ENCODE measurements at places on chromosomes 11 and 22.

- DNase-seq, result peak; percentile 37
Observed at GRCh38 chr11:95485115-95485900, 254.3 kb upstream of the SESN3 start.

GRCh38 chr11:117097389-117098268 lies 599 bp downstream of the SIK3 start:
- peak; percentile 17 for DNase-seq

DNA sequence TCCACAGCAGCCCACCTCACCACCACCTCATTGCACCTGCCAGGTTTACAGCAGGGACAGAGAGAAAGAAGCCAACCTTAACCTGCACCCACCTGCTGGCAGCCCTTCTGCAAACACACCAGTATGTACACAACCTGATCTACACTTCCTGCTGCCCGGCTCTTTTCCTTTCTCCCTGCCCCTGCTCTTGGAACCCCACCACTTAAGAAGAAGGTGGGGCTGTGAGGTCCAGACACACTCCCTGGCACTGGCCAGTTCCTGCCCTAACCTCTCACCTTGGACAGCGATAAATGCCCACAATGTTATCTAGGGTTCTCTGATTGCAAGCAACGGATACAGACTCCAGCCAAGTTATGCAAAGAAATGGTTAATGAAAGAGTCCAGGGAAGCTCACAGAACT lies 10.8 kb upstream of the SLC35C1 start:
- DNase-seq, result no peak

DNA sequence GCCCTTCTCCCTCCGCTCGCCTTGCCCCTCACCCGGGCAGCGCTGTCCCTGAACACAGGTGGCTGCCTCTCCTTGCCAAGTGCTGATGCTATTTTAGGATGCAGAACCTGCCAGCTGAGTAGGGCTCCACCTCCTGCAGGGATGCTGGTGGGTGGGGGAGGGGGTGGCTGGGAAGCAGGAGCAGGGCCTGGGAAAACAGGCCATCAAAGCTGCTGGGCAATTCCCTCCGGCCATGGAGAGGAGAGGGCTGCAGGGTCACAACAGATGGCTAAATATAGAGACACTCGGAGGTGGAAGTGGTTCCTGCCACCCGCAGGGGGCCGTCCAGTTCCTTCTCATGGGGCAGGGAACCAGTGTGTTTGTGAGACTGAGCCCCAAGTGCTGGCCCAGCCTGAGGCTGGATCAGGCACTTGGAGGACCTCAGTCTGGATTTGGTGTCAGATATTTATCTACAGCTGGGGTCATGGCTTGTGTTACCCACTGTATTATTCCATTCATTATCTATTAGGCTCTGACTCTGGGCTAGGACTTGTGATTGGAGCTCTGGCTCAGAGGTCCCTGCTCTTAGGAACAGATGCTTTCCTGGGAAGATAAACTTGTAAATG lies 59.6 kb downstream of the LRRC32 start:
- DNase-seq, result peak; percentile 71

GRCh38 chr11:72750086-72750485 lies 2.1 kb downstream of the ARAP1 start:
- no peak for DNase-seq

DNA sequence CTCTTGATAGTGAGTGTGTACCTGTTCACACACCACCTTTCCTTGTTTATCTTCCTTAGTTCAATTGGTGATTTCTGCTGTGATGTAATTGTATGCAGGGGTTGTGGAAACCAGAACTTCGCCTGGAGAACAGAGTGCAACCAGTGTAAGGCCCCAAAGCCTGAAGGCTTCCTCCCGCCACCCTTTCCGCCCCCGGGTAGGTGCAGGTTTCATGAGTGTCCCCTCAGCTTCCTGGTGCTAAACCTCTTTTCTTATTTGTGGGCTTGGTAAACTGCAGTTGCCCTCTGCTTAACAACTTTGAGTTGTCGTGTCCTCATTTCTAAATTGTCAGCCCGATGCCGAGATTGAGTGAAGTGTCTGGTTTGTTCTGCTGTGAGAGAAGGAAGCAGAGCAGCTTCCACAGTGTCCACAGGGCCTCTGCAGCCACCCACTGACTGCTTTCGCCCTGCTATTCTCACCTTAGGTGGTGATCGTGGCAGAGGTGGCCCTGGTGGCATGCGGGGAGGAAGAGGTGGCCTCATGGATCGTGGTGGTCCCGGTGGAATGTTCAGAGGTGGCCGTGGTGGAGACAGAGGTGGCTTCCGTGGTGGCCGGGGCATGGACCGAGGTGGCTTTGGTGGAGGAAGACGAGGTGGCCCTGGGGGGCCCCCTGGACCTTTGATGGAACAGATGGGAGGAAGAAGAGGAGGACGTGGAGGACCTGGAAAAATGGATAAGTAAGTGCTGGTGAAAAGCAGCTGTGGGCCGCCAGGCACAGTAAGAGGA lies 7.1 kb upstream of the GAS2L1 start:
- no peak for DNase-seq

- DNase-seq, result peak; percentile 53
Observed at GRCh38 chr11:108338750-108339149, 115.9 kb downstream of the ATM start.

- DNase-seq, result no peak
Observed at GRCh38 chr11:20670932-20671403, 1.6 kb downstream of the NELL1 start.

DNA sequence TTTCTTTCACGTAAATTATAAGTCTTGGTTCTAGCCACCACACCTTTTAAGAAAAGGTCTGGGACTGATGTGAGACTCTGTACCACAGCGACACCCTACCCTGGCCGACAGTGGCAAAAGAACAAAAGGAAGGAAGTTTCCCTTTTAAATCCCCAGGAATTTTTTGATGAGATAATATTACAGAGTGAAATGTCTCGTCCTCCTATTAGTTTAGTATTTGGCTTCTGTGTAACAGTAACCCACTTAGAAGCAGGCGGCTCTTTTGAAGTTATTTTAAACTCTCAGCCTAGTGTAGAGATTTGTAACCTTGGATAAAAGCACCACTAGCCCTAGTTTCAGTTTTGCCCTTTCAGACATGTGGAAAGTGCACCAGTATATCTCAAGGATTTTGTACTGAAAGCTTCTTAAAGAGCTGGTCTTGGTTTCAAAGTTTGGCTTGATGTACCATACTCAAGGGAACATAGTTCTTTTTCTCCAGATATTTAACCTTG lies 84.1 kb downstream of the C22orf31 start:
- DNase-seq, result no peak

DNA sequence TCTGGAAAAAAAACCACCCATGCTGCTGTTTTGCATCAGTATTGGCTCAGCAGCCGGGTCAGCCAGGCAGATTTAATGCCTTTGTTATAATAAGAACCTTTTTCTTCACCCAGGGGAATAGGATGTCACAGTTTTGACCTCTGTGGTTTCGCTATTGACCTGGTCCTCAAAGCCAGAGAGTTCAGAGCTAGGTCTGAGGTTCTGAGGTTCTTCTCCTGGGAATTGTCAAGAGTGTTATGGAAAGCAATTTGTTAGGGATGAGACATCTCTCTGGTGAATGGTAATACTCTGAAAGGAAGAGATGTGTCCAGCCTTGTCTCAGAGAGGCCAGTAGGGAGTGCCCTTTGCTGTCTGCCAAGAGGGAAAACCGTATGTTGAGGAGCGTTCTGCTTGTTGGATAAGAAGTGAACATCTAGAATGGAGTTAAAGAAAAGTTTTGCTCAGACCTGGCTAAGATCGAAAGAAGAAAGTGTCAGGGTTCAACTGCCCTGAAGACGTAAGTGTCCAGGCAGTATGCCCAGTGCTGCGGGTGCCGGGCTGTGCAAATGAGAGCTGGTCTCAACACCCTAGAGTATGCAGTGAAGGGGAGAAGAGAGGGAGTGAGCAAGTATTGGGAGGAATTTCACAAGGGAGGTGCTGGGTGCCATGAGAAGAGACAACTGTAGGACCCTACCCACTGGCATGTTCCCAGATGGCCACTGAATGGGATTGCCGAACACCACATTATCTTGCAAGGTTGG lies 150.9 kb upstream of the TTC12 start:
- no peak for DNase-seq

DNA sequence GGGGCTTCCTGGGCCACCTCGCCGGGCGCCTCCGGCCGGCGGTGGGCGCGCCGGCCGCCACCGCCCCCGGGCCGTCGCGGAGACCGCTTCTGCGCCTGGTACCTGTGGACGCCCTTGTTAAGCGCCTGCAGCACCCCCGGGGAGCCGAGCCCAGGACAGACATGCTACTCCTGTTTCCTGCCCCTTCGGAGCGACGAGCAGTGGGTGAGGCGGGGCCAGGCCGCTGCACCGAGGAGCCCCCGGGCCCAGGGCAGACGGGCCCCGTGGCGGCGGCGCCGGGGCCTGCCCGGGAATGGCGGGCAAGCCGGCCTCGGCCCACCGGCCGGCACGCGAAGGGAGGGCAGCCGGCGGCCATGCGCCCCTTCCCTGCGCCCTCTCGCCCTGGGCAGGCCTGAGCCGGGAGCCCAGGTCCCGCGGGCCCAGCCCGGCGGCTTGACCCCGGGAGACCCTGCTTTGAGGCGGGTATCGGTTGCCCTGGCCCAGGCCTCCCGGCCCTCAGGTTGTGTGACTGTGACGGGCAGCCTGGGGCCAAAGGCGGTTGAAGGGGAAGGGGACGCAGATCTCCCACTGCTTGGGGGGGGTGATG lies 789 bp upstream of the KDM2A start:
- peak; percentile 36 for DNase-seq

- no peak for DNase-seq
Observed at GRCh38 chr11:72451831-72452376, 17.6 kb upstream of the CLPB start.

- DNase-seq, result no peak
Observed at GRCh38 chr11:60863550-60864521, 3.5 kb upstream of the ZP1 start.

Measured in trophoblast cell (in vitro differentiated cells and primary cell).